ENCODE measurements at places on chromosomes 2 and 18.

GRCh38 chr2:134716721-134717243, 2.0 kb downstream of the TMEM163 start:
- DNase-seq = no peak

GRCh38 chr2:168517816-168518215, 61.7 kb downstream of the CERS6 start:
- DNase-seq = no peak

GRCh38 chr2:238168196-238169047, 9.7 kb downstream of the ERFE start:
- DNase-seq = no peak

- DNase-seq = no peak
Observed at GRCh38 chr18:44788334-44788733, 107.6 kb downstream of the SETBP1 start.

GRCh38 chr18:9619056-9619455, 4.7 kb upstream of the PPP4R1 start:
- DNase-seq = no peak

DNA sequence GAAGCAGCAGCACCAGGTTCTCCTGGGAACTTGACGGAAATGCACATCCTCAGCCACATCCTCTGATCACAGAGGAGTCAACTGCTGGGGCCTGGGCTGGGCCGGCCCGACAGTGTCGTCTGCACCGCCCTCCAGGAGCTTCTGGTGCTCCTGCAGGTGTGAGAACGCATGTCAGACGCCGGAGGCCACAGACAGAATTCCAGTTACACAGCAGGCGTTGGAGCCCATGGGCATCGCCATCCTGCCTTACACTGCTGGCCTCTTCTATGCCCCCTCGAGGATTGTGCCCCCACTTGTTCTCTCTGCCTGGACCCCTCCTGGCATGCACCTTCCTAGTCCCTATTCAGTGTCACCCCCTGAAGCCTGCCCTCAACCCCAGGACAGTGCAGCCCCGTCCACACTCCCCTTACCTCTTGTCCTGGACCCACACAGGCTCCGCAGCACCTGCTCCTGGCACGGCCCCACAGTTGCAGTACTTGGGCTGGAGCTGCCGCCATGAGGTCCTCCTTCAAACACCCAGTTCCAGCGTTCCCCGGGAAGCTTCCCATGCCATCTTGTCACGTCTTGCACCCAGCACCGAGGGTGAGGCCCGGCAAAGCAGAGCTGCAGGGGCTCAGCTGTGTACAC, 37.5 kb downstream of the ADI1 start:
- DNase-seq = no peak

DNA sequence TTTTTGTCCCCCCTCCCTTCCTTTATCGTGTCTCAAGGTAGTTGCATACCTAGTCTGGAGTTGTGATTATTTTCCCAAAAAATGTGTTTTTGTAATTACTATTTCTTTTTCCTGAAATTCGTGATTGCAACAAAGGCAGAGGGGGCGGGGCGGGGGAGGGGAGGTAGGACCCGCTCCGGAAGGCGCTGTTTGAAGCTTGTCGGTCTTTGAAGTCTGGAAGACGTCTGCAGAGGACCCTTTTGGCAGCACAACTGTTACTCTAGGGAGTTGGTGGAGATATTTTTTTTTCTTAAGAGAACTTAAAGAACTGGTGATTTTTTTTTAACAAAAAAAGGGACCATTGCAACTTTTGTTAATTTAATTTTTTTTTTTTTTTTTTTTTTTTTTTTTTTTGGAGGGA, 2.1 kb downstream of the SOX11 start:
- no peak for DNase-seq

- DNase-seq = no peak
Observed at GRCh38 chr18:70554854-70555445, 266.1 kb downstream of the SOCS6 start.

GRCh38 chr18:26911840-26912239, 46.3 kb upstream of the AQP4 start:
- DNase-seq = no peak

Data from Ammon's horn (tissue), 1 donor.